ENCODE measurements at places on chromosomes 12 and 14.

DNA sequence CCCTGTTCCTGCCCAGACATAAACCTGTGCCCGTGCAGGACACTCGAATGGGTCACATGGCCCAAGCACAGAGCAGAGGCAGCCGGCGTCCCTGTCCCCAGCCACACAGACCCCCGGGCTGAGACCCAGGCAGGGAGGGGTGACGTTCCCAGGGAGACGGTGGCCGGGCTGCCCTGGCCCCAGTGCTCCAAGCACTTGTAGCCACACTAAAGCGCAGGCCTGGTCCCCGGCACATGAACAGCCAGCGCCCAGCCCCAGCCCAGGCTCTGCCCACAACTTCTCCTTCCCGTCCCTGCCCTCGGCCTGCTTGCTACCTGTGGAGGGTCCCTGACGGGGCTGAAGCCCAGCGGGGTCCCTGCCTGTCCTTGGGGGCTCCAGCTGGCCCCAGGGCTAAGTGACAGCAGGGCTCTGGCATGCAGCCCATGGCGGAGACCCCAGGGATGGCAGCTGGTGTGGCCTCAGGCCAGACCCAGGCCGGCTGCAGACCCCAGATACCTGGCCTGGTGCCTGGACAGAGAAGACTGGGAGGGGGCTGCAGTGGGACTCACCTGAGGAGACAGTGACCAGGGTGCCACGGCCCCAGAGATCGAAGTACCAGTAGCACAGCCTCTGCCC, 338.4 kb downstream of the TMEM121 start:
- DNase-seq, result no peak

- no peak for DNase-seq
Measured at GRCh38 chr12:121957861-121958515, 39.6 kb downstream of the CFAP251 start.

DNA sequence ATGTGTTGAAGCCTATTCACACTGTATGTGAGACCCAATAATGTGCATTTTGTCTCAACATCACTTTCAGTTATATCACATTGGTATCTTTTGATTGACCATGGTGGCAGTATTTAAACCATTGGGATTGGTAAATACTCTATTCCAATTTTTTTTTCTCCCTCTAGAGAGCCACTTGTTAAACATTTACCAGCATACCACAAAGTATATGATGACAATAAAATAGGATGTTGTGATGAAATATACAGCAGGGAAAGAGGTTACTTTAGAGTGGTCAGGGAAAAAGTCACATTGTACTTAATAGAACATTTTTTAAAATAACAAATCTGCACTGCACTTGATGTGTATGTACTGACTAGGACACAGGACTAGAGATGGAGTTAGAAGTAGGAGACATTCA, 5.6 kb upstream of the LIN7A start:
- DNase-seq, result no peak

DNA sequence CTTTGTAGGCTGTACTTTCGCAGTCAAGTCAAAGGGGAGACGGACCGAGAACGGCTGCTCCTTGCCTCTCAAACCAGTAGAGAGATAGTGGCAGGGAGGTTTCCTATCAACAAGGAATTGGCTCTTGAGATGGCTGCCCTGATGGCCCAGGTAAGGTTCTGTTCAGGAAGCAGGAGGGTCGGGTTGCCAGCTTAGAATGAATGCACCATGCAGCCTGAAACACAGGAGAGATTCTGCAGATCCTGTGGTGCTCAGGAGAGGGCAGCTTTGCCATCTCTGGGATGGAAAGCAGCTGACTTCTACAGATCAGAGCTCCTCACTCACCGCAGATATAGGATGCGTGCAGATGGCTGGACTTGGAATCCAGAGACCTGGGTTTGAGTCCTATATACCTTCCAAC, 18.0 kb downstream of the PIGH start:
- DNase-seq, result no peak

DNA sequence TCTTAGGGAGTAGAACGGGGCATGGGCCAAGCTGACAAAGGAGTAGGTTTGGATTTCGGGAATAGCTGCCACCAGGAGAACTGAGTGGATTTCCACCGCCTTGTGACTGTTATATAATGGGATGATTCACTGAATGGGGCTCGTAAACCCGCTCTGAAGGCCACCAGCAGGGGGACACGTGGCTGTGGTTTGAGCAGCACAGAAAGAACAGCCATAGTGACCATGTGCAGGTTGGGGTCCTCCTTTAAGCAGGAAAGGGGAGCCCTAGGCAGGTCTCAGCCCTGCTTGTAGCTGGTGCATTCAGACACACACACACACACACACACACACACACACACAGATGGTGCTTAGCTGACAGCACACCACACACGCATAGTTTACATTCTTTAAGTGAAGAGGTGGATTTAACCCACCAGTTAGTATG, 8.6 kb upstream of the ASB2 start:
- DNase-seq, result peak; percentile 71

DNA sequence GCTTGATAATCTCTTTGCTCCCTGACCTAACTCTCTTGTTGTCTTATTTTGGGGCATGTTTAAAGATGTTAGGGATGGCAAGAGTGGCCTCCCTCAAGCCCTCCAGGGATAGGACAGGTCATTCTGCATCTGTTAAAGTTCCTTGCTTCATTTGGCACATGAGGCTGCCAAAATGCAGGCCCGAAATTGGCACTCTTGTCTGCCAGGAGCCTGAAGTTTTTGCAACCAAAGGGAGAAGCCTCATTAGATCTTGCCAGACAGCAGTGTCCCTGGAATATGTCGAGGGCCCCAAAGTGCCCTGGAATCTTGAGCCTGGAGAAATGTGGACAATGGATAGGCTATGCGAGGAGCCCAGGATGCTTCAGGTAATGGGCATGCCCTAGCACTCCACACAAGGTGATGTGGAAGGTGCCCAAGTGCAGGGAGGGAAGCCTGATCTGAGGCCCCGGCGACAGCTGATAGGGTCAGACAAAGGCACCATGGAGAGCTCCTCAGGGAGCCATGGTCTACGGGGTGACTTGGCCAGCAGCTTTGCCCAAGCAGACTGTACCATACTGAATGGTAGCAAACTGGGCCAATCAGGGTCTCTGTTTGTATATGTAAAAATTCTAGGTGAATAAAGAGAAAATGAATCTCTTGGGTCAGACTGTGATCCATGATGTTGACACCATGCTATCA, 173.0 kb upstream of the WSCD2 start:
- DNase-seq, result no peak

DNA sequence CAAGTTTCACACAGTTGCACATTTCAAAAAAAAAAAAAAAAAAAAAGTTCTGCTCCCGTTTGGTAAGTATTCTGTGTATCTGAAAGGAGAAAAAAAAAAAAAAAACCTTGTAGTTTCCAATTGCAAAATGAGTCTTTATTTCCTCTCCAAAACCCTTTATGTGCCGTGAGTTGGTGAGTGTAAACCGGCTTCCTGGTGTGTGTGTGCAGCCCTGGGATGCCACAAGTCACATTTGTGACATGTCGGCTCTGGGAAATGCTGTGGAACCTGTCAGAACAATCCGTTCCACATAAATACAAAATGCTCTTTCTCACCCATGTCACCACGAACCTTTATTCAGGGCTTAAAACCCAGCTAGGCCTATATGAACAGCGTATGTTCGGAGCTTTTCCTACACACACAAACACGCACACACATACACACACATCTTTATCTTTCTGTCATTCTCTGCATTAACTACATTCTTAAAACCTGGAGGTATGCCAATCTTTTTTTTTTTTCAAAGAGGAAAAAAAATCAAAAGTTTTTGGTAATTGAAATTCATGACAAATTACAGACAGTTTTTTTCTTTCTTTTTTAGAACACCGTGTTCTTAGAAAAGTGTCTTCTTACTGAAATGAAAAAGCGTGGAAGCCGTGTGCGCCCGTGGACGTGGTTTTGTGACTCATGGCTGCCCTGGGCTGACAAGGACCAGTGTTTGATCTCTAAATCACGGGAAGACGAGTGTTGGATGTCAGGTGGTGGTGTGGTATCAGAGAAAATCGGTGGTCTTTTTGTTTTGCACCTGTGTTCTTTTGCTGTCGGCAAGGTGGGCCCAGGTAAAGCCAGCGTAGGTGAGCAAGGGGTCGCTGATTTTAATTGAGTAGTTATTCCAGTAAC, 612.0 kb downstream of the VRK1 start:
- no peak for DNase-seq

DNA sequence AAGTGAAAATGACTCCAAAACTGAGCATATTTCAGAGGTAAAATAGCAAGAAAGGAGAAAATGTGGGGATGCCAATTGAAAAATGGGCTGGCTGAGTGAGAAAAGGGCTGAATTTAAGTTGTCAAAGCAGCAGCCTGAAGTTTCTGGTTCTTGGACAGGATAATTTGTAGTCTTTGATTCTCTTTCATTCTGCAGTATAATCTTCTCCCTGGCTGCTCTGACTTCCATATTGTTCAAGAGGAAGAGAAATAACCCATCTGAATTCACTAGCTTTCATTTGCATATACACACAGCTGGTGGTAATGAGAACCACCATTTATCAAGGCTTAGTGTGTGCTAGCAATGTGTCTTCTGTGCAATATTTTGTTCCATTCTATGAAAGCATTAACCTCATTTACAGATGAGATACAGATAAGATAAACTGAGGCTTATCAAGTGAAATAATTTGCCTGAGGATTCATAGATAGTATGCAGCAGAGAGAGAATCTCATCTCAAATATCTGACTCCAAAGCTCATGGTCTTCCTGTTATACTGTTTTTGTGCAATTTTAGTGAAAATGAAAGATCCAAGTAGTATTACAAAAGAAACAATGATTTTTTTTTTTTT, 184.2 kb downstream of the TMTC2 start:
- no peak for DNase-seq

- peak; percentile 28 for DNase-seq
Measured at GRCh38 chr12:90086281-90086680, 377.6 kb upstream of the ATP2B1 start.

GRCh38 chr12:6768990-6769389, 2.8 kb downstream of the PTMS start:
- DNase-seq, result no peak

- no peak for DNase-seq
Measured at GRCh38 chr14:78282437-78282836, 112.3 kb downstream of the NRXN3 start.

GRCh38 chr12:56900583-56900982, 33.6 kb downstream of the SDR9C7 start:
- peak; percentile 49 for DNase-seq

DNA sequence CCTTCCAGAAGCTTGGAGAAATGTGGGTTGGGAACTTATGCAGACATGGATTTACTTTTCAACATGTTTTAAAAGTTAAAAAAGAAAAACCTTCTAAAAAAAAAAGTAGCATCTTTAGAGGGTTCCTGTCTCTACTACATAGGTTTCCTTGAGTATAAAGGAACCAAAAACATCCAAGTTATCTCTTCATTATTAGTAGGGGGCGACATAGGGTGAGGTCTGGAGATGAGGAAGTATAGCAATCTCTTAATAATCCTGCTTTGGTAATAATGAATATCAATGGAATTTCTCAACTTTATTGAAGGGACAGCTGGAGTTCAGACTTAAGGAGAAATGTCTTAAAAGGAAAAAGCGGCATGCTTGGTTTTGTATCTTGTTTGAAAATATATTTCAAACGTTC, 6.5 kb upstream of the PLXNC1 start:
- DNase-seq, result no peak

DNA sequence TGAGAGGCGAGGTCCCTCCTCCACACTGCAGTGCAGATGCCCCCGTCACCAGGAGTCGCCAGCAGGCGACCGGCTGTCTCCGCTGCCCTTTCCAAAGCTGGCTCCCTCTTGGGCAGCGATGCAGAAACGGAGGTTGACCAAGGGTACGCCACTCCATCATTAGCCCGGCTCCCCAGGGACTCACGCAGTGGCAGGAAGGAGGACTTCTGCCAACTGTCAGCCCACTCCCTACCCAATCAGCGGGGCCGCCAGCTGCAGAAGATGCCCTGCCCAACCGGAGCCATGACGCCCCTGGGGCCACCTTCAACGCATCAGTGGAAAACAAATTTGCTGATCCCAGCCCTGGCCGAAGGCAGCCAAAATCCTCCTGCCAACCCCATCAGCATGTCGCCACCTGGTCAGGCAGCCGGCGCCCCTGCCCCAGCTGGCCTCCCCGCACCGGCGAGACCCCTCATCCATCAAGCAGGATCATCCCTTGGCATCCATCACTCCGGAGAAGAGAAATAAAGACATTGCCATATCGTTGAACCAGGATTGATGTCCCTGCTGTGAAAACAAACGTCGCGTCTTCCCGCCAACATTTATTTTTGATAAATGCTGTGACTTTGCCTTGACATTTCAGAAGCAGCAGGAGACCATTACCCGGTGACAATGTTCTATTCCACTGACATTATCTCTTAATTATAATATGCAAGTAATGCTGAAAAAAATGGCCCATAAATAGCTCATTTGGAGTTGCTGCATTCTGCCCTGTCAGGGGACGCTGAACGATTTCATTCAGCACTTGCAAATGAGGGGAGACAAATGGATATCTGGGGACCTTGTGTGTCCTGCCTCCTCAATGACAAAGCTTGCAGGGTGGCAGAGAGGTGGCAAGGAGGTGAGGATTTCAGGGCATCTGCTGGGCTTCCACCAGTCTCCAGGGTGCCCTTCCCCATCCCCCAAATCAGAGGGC, 105.1 kb downstream of the SCARB1 start:
- no peak for DNase-seq

- no peak for DNase-seq
Measured at GRCh38 chr14:64496764-64497163, 6.9 kb downstream of the ZBTB25 start.

DNA sequence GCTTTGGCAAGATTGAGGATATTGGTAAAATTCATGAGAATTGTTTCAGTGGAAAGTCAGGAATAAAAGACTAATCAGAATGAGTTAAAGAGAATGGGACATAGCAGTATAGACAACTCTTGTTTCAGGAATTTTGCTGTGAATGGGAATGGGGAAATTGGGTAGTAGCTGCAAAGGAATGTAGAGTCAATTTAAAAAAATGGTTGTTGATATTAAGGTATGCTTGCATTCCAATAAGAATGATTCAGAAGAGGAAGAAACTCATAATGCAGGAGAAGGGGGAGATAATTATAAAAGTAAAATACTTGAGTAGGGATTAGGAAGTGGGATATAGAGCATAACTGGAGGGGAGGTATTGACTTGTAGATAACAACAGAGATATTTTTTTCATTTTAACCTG, 40.7 kb downstream of the MNAT1 start:
- peak; percentile 74 for DNase-seq

- no peak for DNase-seq
Measured at GRCh38 chr12:65168681-65169319, 583 bp upstream of the LEMD3 start.

DNA sequence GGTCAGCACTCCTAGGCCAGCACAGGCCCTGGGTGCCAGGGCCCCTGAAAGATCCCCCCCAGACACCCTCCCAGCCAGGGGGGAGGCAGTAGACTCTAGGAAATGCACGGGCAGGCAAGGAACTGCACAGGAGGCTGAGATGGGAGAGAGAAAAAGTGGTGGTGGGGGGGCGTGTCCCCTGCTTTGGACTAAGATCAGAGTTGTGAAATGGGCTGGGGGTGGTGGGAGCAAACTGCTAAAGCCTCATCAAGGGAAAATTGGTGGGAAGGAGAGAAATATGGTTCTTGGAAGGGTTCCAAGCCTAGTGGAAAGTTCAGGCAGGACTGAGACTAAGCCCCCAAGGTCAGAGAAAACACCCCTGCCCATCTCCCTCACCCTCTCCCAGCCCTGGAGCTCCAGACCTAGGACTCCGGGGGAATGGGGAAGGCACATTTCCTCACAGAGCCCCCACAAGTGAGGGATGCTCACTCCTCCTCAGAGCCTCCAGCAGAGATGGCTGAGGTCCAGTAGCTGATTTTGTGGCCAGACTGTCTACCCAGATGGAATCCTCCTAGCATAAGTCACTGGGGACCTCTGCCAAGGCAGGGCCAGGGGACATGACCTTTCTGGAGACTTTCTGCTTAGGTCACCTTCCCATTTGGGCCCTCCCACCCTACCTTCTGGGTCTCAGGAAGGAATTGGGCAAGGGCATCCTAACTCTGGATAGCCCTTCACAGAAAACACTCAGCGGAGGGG, 29.8 kb downstream of the FIGNL2 start:
- peak; percentile 72 for DNase-seq

Measured in NCI-H226 (cell line).